Motor neuron (in vitro differentiated cells): ENCODE measurements at places on chromosomes 3 and 15. TPM values are rescaled to one million over a fixed set of nuclear protein-coding genes. Genes with fewer than 3 reads are reported as not detected.

The DCP1A gene
- total RNA-seq: 19.1 and 21.1 TPM in 2 replicates

The ULK3 gene
- total RNA-seq: 21.3 and 32.9 TPM in 2 replicates

The DNAH1 gene
- 3.5 and 4.4 TPM in 2 replicates for total RNA-seq

The C3orf85 gene
- not detected in 2 replicates for total RNA-seq
